ENCODE measurements at places on chromosomes 5 and 9.

- DNase-seq, result no peak
- no peaks in the 10 kb centered on the region for H3K27me3 ChIP-seq
- H3K36me3 ChIP-seq, result no peaks in the 10 kb centered on the region
- no peak overlapping the region for H3K4me3 ChIP-seq
- peaks cover 24% of the 10 kb centered on the region for H3K4me1 ChIP-seq
These were observed 29.5 kb downstream of the LAMC3 start for GRCh38 chr9:131038256-131039128.

DNA sequence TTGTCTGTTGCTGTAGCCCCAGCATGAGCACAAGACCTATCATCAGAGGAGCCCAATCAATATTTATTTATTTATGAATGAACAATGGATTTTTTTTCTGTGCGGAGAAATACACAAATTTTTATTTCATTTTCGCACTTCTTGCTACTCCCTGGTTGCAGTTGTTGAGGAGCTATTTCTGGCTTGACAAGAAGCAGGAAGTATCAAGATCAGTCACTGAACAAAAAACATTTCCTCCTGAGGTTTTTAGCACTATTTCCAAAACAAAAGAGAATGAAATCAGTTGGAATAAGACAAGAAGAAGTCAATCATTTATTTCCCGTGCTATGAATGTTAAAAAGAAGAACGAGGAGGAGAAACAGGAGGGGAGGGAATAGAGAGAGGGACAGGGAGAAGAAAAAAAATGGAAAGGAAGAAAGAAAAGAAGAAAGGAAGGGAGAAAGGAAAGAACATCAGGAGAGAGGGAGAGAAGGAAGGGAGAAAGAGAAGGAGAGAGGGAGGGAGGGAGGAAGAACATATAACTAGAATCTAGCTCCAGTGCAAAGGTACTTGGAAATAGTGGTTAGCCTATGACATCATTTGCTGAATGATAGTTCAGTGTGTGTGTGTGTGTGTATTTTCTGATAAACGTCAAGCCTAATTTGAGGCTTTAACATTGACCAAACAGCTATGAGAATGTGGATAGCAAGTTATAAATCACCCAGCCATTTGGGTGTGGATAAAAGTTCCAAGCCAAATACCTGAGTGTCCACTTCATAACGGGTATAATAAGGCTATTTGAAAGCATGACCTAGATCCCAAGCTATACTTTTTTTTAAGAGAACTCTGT is 586.0 kb downstream of the EBF1 start:
- no peaks in the 10 kb centered on the region for H3K36me3 ChIP-seq
- no peak overlapping the region for H3K4me3 ChIP-seq

DNA sequence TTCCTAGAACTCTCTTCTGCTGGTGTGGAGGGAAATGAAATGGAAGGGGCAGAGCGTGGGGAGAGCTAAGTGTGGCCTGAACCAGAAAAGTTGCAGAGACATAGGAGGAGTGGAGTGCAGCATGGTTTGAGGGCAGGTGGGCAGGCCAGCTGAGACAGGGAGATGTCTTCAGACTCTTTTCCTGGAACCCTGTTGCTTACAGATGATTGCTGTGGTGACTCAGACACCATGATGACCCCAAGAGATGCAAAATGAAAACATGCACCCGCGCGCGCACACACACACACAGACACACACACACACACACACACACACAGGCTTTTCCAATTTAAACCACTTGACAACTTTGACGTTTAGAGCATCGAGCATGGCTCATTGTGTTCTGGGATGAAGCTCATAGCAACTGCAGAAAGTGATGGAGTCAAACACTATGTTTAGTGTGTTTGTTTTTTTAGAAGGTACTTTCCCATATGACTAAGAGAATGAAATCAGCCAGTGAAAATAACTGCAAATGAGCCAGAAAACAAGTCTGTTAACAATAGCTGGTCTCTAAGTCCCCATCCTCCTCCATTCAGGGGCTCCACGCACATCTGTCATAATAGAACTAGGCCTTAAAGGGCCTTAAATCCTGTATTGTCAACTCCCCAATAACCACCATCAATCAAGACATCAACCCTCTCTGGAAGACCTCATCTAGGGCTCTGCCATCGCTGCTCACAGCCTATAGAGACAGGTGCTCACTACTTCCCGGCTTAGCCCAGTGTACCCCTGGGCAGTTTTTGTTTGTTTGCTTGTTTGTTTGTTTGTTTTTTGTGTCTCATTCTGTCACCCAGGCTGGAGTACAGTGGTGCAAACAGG is 9.6 kb downstream of the TMOD1 start:
- no peaks in the 10 kb centered on the region for H3K36me3 ChIP-seq
- H3K4me1 ChIP-seq, result no peaks in the 10 kb centered on the region
- H3K27ac ChIP-seq, result no peak overlapping the region
- DNase-seq, result no peak

- no peak overlapping the region for H3K27ac ChIP-seq
- H3K36me3 ChIP-seq, result no peaks in the 10 kb centered on the region
- DNase-seq, result no peak
- no peak overlapping the region for H3K4me3 ChIP-seq
- H3K4me1 ChIP-seq, result no peaks in the 10 kb centered on the region
These were observed 174.8 kb downstream of the SLF1 start for GRCh38 chr5:94793113-94793815.

GRCh38 chr9:85038824-85039608 is 369.5 kb downstream of the NTRK2 start:
- H3K4me3 ChIP-seq, result no peak overlapping the region
- peak; percentile 54 for DNase-seq
- no peaks in the 10 kb centered on the region for H3K36me3 ChIP-seq
- H3K4me1 ChIP-seq, result peaks cover 18% of the 10 kb centered on the region

DNA sequence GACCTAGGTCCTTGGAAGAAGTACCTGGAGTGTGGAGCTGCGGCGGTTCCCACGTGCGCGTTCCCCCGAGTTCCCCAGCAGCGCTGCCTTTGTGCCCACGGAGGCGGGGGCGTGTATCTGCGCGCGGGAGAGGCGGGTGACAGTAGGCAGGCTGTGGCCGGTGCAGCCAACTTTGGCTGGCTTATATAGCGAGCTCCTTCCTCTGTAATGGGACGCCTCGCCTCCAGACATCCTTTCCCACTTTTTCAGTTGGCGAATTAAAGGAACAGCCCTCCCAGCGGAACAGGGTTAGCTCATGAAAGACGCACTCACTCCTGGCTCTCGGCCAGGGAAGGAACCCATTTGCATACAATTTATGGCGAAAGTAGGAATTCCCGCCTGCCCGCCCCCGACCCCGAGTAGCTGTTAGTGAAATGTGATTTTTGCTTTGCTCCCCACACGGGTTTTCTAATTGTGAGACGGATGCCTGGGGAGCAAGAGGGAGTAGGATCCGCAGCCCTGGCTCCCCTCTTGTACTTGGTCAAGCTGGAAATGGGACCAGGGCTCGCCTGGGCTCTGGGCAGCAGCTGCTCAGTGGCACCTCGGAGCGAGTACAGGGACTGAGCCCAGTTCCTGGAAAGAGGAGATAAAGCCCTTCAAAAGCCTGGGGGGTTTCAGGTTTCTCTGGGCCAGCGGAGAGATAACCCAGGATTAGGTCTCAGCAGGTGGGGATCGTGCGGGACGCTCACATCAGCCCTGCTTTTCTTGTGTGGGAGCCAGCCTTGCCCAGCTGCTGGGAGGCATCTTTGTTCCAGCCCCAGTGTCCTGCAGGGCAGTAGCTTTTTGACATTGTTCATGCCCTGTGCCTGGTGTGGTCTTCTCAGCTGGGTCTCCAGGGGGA is at the start of gene TNC:
TNC (minus strand) TSS at position 159 of the 880 bp plus-strand sequence. CDS start 27,139 bp downstream, outside the sequence.
- DNase-seq, result peak; percentile 90
- no peaks in the 10 kb centered on the region for H3K27me3 ChIP-seq
- peak within 1 kb of the TSS; percentile 57 for H3K4me3 ChIP-seq
- H3K27ac ChIP-seq, result peak within 1 kb of the TSS; percentile 87
- peaks cover 13% of the 10 kb centered on the region for H3K4me1 ChIP-seq
- H3K36me3 ChIP-seq, result no peaks in the 10 kb centered on the region

DNA sequence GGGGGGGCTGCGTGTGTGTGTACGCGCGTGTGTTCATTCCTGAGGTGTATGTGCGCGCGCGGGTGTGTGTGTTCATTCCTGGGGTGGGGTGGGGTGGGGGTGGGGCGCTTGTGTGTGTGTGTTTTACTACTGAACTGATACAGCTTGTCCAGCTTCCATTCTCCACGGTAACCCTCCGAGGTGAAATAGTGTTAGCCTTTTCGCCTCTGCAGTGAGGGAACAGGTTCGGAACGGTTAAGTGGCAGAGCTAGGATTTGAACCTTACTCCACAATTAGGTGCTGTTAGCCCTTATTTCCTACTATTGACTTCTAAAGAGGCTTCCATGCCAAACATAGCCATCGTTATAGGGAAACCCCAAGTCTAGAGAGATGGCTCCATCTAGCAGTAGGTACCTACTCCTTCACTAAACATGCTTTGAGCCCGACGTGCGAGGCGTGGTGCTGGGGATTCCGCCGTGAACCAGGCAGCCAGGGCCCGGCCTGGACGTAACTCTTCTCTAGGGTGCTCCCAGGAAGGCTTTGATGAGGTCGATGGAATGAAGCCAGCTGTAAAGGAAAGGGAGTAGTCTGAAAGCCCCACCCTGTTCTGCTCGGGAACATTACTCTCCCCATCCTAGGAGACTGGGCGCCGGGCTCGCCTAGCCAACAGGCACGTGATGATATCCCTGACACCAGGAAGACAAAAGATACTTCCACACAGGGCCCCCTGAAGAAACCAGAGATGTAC is 782 bp upstream of the SKP1 start:
- peak overlapping the region; percentile 94 for H3K4me3 ChIP-seq
- no peaks in the 10 kb centered on the region for H3K27me3 ChIP-seq
- H3K4me1 ChIP-seq, result peaks cover 9% of the 10 kb centered on the region
- peaks cover 8% of the 10 kb centered on the region for H3K36me3 ChIP-seq
- H3K27ac ChIP-seq, result peak overlapping the region; percentile 98
- no peak for DNase-seq

- H3K4me1 ChIP-seq, result no peaks in the 10 kb centered on the region
- H3K27me3 ChIP-seq, result no peaks in the 10 kb centered on the region
- H3K27ac ChIP-seq, result no peak overlapping the region
- no peak overlapping the region for H3K4me3 ChIP-seq
These were observed 20.6 kb downstream of the NSD1 start for GRCh38 chr5:177154003-177154643.

All from spinal cord (tissue), 10 donors.